ENCODE measurements at places on chromosomes 1 and 21.

DNA sequence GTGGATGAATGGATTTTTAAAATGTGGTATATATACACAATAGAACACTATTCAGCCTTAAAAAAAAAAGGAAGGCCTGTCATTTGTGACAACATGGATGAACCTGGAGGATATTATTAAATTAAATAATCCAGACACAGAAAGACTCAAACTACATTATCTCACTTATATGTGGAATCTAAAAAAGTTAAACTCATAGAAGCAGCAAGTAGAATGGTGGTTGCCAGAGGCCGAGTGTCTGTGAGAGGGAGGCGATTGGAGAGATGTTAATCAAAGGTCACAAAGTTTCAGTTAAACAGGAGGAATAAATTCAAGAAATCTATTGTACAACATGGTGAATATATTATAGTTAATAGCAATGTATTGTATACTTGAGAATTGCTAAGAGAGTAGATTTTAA is 39.7 kb downstream of the ZC3H11B start:
- DNase-seq: no peak

GRCh38 chr1:38905985-38906384 is 24.6 kb upstream of the GJA9 start:
- no peak for DNase-seq

GRCh38 chr1:58794585-58794984 is 10.7 kb upstream of the JUN start:
- no peak for DNase-seq

- no peak for DNase-seq
Observed at GRCh38 chr1:235954306-235955283, 87.9 kb upstream of the LYST start.

GRCh38 chr1:201461645-201462441 is 7.1 kb downstream of the PHLDA3 start:
- DNase-seq: peak; percentile 85

DNA sequence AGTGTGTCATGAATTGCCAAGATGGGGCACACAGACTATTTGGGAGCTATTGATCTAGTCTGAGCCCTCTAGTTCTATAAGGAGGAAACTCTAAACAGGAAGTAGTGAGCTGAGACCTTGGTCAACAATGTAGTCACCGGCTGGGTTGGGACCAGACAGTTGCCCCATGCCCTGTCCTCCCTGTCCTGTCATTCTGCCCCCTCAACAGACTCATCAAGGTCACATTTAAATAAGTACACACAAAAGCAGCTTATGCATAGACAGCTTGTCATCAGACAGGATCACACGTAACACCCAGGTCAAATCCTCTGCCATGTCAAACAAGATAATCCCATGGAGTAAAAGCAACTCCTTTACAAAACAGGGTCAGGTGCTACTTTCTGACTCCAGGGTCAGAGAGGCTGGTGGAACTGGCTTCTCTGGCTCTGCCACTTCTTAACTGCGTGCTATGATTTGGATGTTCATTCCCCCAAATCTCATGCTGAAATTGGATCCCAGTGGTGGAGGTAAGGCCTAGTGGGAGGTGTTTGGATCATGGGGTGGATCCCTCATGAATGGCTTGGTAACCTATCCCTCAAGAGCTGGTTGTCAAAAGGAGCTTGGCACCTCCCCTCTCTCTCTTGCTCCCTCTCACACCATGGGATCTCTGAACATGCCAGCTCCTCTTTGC is 128.9 kb downstream of the HIVEP3 start:
- DNase-seq: no peak

DNA sequence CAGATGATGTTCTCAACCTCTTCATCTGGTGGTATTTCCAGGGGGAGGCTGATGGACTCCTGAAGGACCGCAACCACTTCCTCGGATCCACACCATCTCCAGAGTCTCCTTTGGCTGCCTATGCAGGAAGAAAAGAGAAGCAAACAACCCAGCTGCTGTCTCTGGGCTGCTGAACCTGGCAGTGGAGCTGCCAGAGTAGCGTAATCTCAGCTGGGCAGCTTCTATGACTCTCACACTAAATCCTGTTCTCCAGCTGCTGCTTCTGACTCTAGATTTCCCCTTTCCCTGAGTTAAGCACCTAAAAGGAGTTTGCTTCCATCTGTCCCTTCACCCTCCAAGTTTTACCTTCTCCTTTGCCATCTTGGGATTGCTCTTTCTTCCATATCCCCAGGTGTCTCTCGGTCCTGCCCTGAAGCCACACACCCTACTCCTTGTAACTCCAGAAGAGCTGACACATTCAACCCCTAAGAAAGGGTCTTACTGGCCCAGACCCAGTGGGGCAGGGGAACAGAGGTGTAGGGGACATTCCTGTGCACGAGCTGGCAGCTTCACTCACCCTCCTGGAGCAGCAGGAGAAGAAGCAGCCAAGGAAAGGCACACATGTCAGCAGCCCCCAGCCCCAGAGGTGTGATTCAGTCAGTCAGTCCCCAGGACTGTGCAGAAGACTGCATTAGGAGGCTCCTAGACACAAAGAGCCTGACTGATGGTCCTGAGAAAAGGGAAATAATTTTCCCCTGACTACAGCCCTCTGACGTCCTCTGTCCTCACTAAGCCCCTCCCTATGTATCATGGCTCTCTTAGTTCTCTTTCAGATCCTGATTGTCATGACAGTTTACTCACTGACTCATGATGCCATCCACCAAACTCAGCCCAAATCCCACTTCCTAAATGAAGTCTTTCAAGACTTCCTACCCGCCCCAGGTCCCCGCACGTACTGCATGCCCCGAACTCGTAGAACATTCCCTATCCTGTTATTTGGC is at the start of gene SLAMF9:
Gene SLAMF9, minus strand, starts transcription at position 702 of the 980 bp plus-strand sequence. Its CDS starts 100 bp downstream, at position 602.
- DNase-seq: no peak

DNA sequence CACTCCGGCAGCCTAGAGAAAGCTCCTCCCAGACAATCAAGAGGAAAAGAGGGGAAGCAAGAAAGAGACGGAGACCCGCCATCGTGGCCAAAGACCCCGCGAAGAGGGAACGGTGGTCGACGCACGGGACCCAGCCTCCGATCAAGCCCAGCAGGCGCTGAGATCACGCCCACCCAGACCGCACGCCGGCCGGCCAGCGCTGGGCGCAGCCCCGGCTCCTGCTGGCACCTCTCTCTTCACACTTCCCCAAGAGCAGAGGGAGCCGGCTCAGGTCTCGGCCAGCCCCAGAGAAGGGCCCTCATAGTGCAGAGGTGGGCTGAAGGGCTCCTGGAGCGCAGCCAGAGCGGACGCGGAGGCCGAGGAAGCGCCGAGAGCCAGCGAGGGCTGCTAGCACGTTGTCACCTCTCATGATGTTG is 918.4 kb upstream of the ADAMTS5 start:
- no peak for DNase-seq

Measured in T1000 (cell line).